ENCODE measurements at places on chromosomes 13 and 19.
A peak's percentile ranks its signal among the peaks of the same experiment; 100 is the strongest.

DNA sequence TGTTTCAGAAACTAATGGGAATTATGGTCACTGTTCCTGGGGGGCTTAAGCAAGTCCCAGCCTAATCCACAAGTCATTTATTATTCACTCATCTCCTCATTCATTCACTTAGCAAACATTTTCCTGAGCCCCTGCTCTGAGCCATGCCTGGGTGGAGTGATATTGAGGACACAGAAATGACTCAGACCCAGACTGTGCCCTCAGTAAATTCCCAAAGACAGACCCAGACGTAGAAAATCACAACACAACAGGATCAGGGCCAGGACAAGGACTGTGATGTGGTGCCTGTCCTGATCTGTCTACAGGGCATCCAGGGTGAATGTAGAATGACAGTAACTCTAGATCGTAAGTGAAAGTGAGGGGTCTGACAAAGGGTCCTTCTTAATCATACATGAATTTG, 7.0 kb upstream of the SPACA6 start:
- no peak overlapping the region for H3K27ac ChIP-seq
- no peak for DNase-seq
- peaks cover 16% of the 10 kb centered on the region for H3K4me1 ChIP-seq

GRCh38 chr13:99661791-99662190, 160.5 kb downstream of the TM9SF2 start:
- no peaks in the 10 kb centered on the region for H3K36me3 ChIP-seq
- no peak for DNase-seq
- H3K27ac ChIP-seq, result no peak overlapping the region
- no peaks in the 10 kb centered on the region for H3K27me3 ChIP-seq

- H3K4me3 ChIP-seq, result no peak overlapping the region
- no peak overlapping the region for H3K27ac ChIP-seq
- peak; percentile 45 for DNase-seq
- no peaks in the 10 kb centered on the region for H3K4me1 ChIP-seq
- H3K36me3 ChIP-seq, result no peaks in the 10 kb centered on the region
Observed at GRCh38 chr13:43905435-43906031, 25.8 kb downstream of the LACC1 start.

- peaks cover 4% of the 10 kb centered on the region for H3K27me3 ChIP-seq
- peaks cover 5% of the 10 kb centered on the region for H3K36me3 ChIP-seq
- no peak for DNase-seq
- H3K4me1 ChIP-seq, result peaks cover 4% of the 10 kb centered on the region
- H3K4me3 ChIP-seq, result no peak overlapping the region
- no peak overlapping the region for H3K27ac ChIP-seq
Observed at GRCh38 chr19:41804336-41804735, 7.9 kb downstream of the CEACAM3 start.

DNA sequence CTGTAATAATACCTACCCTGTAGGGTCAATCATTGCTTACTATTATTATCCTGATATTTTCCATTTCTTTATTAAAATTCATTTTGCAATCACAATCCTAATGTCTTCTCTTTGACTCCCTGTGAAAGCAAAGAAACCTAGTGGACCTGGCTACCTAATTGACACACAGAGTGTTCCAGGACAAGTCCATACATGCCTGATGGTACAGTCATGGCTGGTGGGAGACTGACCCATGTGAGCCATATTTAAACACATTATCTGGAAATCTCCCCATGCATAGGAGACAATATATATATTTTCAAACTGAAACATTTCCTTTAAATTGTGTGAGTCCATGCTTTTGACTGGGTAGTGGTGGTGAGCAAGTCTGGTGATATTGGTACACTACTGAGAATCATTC, 230.6 kb upstream of the DACH1 start:
- H3K27ac ChIP-seq, result no peak overlapping the region
- peaks cover 4% of the 10 kb centered on the region for H3K4me1 ChIP-seq
- no peak overlapping the region for H3K4me3 ChIP-seq

GRCh38 chr19:47082493-47082892, 31.1 kb downstream of the ZC3H4 start:
- H3K4me1 ChIP-seq, result no peaks in the 10 kb centered on the region
- no peak overlapping the region for H3K4me3 ChIP-seq
- H3K27me3 ChIP-seq, result peaks cover 1% of the 10 kb centered on the region
- H3K27ac ChIP-seq, result no peak overlapping the region
- no peak for DNase-seq
- peaks cover 29% of the 10 kb centered on the region for H3K36me3 ChIP-seq
